ENCODE measurements at places on chromosomes 6 and 20. TPM values are rescaled to one million over a fixed set of nuclear protein-coding genes. Genes with fewer than 3 reads are reported as not detected.

DNA sequence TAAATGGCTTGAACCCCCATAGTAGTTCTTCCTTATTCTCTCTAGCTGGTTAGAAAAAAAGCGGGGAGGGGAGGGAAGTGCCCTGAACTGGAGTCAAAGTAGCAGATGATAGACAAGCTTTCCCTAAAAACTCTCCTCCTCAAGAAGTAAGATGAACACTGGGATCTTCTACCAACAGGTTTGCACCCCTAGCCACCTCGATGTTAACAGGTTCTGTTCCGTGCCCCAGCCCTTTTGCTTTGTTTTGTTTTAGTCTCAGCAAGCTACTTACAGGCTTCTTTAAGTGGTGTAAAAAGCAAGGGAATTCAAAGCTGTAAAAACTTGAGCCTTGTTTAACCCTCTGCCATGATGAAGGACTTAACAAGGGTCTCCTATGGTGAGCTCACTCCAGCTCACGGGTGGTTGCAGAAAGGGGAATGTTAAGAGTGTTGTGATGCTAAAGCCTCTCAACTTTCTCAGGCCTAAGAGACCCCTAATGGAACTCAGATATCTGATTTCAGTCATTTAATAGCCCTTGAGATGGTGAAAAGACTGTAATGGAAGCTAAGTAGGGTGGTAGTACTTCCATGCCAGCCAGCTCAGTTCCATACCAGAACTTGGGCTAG is 106.0 kb downstream of the FOXO3 start:
- DNase-seq: no peak

- no peak for DNase-seq
Measured at GRCh38 chr6:14849185-14849584, 396.7 kb upstream of the JARID2 start.

DNA sequence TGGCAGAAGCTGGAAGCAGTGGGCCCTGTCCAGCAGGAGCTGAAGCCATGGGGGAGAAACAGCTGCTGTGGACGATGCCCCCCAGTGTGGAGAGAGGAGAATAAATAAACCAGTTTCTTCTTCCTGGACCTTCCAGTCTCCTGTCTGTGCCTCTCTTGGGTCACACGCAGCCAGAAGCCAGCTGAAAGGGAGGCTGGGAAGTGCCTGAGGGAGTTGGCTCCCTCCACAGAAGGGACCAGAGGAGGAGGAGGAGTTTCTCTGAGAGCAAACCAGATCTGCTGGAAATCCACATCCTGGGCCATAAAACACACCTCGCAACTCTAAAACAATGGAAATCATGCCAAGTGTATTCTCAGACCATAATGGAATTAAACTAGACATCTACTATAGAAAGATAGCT is 577.0 kb downstream of the CDH26 start:
- DNase-seq: no peak

- DNase-seq: no peak
Measured at GRCh38 chr20:45592574-45593189, 13.6 kb upstream of the WFDC8 start.

- DNase-seq: no peak
Measured at GRCh38 chr6:90220273-90220672, 76.4 kb downstream of the BACH2 start.

DNA sequence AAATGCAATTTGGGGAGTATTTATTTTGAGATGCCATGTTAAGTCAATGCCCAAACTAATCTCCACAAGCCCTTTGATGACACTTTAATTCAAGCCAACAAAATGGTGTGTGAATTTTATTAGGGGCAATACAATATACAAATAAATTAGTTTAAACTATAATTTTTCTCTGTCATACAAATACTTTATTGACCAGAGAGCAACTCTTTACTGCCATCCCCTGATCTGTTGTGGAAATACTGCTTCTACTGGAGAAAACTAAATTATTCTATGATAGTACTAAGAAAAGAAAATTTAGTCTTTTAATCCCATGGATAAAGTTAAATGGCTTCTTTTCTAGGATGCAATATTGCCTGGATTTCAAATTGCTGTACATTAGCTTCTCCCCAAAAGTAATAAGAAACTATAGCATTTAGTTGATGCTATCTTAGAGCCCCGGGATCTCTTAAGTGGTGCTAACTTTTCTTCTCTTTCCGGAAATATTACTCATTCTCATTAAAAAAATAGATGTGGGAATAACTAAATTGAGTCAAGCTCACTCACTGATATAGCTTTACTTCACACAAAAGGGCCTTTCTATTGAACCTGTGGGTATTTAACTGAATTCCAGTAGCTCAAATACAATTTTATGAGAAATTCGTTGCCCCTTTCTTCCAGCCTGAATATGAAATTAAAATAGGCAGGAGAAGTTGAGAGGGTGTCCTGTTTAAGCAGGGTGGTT is 49.2 kb downstream of the SMPDL3A start:
- no peak for DNase-seq

DNA sequence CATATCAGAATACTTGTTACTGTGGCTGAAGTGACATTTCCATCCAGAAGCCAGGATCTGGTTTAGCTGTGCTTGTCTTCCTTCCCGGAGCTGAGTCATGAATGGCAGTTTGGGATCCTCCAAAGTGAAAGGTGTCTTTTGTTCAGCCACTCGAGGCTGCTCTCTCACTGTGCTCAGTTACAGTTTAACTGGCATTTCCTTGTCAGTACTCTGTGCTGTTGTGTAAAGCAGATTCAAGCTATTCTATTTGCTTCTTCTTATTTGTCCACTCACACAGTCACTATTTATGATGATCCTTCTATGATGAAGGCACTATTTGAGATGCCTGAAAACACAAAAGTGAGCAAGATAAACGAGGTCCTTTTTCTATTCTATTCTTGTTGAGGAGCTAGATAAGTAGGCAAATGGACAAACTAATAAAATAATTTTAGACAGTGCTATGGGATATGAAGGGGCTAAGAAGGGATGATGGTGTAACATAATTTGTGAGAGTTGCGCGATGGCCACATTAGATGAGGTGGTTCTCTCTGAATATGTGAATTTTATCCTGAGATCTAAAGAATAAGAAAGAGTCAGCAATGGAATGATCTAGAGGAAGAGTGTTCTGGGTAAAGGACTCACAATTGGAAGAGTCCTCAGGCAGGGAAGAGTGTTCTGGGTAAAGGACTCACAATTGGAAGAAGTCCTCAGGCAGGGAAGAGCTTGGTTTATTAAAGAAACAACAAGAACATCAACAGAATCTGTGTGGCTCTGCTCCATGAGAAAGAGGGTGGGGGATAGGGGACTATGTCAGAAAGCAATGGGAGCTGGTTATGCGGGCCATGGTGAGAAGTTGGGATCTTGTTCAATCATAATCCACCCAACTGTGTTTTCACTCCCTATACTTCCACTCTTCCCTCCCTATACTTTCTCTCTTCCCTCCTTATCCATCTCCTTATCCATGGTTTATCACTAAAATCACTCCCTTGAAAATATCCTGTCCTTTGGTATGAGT is 40.1 kb downstream of the CYP24A1 start:
- no peak for DNase-seq

DNA sequence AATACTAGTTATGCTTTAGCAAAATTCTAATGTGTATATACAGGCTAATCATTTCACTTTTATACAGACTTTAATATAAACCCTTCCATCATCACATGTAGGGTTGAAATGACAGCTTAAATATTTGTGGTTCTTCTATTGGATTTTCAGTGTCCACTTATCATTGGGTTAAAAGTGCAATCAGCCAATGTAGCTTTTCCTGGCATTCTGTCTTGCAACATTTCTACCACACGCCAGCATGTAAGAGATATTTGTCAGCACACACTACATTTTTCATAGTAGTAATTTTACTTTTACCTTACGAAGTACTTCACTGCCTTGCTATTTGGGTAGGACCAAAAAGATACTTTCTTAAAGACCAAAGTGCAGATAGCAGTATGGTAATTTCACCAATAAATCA is 252.0 kb downstream of the TBX18 start:
- DNase-seq: no peak

DNA sequence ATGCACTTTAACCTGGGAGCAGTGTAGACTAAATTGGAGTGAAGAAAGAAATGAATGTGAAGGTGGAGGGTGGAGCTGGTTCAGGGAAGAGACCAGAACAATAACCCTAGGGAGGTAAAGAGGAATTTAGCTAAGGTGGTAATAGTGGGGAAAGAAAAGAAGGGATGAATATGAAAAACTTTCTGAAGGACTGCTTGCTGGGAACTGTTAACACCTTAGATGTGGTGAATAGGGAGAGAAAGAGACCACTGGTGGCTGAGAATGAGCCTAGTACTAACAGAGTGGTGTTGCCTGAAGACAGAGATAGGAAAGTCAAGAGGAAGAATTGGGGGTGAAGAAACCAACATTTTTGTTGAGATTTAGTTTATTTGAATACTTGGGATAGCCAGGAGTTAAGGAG is 78.4 kb upstream of the HS3ST5 start:
- no peak for DNase-seq

UFL1 gene
- total RNA-seq: 16.5 TPM

RPRD1B gene
- total RNA-seq: 60.1 TPM

Data from right atrium auricular region (tissue), 2 donors.